ENCODE measurements at places on chromosomes 12 and 14.

DNA sequence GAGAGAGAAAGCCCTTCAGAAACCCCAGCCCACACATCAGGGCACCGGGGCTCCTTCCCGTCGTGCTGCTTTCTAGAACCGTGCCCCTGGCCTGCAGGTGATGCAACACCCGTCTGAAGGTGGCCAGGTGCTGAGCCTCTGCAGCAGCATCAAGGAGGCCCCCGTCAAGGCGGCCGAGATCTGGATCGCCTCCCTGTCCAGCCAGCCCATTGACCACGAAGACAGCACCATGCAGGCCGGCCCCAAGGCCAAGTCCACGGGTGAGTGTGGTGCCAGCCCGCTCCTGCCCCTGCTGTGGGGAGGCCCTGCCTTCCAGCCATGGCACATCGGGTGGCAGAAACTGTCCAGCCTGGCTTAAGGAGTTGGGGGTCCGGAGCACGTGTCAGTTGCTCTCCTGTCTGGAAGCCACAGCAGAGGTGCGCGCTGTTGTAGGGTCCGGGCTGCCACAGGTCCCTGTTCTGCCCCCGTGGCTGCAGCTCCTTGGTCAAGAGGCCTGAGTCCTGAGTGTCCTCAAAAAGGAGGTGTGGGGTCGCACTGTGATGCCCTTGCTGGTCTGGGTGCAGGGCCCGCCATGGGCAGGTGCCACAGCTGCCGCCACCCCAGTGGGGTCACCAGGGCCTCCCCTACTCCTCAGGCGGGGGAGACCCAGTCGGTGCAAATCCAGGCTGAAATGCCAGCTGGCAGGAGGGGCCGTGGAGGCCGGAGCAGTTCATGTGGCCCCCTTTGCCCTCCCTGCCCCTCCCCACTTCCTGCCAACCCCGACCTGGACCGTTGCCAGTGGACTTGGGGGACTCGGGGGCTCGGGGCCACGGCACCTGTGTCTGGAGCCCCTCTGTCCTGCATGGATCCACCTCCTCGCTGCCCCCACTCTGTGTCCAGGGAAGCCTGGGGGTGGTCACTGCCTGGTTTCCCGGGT is 31.0 kb upstream of the TEX22 start:
- no peak for DNase-seq

- DNase-seq, result no peak
These were observed 376.0 kb upstream of the PDE3A start for GRCh38 chr12:19992311-19992710.

GRCh38 chr12:48351022-48351708 is 446 bp upstream of the ZNF641 start:
- no peak for DNase-seq

GRCh38 chr12:104274811-104275210 is 28.7 kb upstream of the EID3 start:
- DNase-seq, result no peak

GRCh38 chr14:90301668-90302090 is 30.1 kb downstream of the NRDE2 start:
- peak; percentile 68 for DNase-seq

DNA sequence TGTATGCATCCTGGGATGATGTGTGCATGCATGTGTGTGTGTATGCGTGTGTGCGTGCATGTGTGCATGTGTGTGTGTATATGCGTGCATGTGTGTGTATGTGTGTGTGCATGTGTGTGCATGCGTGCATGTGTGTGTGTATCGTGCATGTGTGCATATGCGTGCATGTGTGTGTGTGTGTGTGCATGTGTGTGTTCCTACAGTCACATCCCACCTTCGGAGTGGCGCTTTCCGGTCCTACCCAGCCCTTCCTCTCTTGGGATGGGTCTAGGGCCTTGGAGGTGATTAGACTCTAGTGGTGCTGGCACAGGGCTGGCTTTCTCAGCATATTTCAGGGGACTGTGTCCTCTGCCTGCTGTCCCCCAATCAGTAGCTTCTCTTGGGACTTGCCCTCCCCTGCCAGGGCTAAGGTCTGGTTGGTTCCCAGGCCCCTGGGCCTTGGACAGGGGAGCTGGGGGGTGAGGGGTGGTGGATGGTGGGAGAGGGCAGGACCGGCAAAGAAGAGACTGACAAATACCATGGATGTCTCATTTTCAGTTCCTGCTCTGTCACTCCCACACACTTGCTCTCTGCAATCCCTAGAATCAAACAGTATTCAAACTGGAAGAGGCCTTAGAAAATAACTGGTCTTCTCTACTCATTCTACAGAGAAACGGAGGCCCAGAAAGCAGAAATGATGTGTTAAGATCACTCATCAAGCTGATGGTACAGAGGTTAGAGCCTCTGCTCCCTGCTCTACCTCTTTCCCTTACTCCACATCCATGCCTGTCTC is 21.9 kb upstream of the FAIM2 start:
- DNase-seq, result no peak

GRCh38 chr14:100903134-100903468 is 421 bp downstream of the RTL1 start:
- DNase-seq, result no peak
